Endothelial cell (in vitro differentiated cells): ENCODE measurements at places on chromosomes 7 and 10. TPM values are rescaled to one million over a fixed set of nuclear protein-coding genes. Genes with fewer than 3 reads are reported as not detected.

DNA sequence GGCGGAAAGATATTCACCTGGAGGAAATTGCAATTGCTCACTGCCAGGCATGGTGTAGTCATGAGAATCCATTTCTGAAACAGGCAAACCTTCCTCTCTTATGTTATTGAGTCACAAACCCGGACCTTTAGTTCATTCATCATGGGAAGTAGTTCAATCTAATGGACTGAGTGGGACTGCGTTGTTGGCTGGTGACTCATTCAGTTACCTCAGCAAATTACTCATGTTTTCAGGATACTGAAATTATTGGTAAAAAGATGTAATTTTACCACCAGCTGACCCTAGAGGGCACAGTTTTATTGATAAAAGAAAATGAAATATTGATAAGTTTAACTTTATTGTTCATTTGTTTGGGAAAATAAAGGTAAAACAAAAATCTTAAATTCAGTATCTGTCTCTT, 1194.4 kb upstream of the SORCS1 start:
- H3K36me3 ChIP-seq, result no peaks in the 10 kb centered on the region
- no peaks in the 10 kb centered on the region for H3K4me1 ChIP-seq
- no peak overlapping the region for H3K27ac ChIP-seq
- no peaks in the 10 kb centered on the region for H3K27me3 ChIP-seq
- no peak for DNase-seq
- H3K4me3 ChIP-seq, result no peak overlapping the region

DNA sequence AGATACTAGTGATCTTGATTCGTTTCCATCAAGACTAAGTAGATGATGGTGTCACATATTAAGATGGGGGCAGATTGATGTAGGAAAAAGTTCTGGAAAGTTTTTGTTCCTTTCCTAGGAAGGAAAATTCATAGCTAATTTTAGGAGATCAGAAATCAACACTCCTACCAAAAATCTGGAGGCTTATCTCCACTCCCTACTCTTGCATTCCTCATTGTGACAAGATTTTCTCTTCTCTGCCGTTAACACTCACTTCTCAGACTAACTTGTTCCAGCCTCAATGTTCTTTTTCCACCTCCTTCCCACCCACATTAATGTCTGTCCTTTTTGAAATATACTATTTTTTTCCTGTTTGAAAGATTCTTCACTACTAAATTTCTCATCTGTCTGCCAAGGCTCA, 851.9 kb upstream of the GHITM start:
- H3K4me1 ChIP-seq, result peaks cover 19% of the 10 kb centered on the region
- no peaks in the 10 kb centered on the region for H3K27me3 ChIP-seq
- no peak for DNase-seq
- no peak overlapping the region for H3K4me3 ChIP-seq
- H3K27ac ChIP-seq, result no peak overlapping the region

DNA sequence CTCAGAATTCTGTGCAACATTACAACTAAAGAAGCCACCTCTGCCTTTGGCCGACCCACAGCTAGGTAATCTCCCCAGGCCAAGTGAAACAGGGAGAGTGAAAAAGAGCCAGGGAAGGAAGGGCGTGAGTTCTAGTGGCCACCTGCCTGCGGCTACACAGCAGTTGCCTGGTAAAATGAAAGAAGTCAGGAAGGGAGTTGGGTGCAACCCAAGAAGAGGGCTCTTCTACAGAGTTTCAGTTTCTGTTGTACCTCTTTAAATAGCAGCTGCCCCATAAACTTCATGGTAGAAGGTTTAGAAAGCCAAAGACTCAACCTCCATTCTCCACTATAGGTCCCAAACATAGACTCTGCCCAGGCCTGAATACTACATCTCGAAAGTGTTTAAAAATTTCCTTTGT, 76.2 kb upstream of the TMEM168 start:
- peaks cover 4% of the 10 kb centered on the region for H3K36me3 ChIP-seq
- no peak for DNase-seq
- no peak overlapping the region for H3K4me3 ChIP-seq
- no peak overlapping the region for H3K27ac ChIP-seq

- peaks cover 12% of the 10 kb centered on the region for H3K4me1 ChIP-seq
- peaks cover 4% of the 10 kb centered on the region for H3K27me3 ChIP-seq
- H3K27ac ChIP-seq, result no peak overlapping the region
- DNase-seq, result no peak
Observed at GRCh38 chr7:155843426-155844018, 31.3 kb upstream of the SHH start.

GRCh38 chr10:21776883-21777282, 226.6 kb downstream of the DNAJC1 start:
- no peaks in the 10 kb centered on the region for H3K4me1 ChIP-seq
- H3K27ac ChIP-seq, result no peak overlapping the region
- no peak for DNase-seq
- H3K4me3 ChIP-seq, result no peak overlapping the region
- peaks cover 12% of the 10 kb centered on the region for H3K36me3 ChIP-seq

DNA sequence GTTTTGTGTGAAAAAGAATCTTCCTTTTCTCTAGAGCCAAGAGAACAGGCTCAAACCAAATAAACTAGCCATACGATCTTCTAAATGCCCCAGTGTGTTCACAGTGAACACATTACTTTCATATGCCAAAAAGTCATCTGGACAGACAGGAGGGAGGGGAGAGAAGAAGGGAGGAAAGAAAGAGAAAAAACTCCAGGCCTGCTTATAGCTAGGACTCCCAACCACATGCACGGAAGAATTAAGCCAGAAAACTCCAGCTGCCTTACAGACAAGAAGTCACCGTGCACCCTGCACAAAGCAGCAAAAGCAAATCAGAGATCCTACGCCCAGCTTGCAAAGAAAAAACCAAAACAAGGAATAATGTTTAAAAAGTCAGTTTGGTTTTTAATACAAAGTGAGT, 34.3 kb downstream of the SNX8 start:
- peaks cover 5% of the 10 kb centered on the region for H3K27me3 ChIP-seq
- H3K4me1 ChIP-seq, result peaks cover 2% of the 10 kb centered on the region
- no peak overlapping the region for H3K4me3 ChIP-seq

- peaks cover 2% of the 10 kb centered on the region for H3K27me3 ChIP-seq
- H3K27ac ChIP-seq, result no peak overlapping the region
- H3K4me1 ChIP-seq, result peaks cover 4% of the 10 kb centered on the region
Observed at GRCh38 chr7:152050547-152050971, 25.1 kb downstream of the GALNT11 start.

RNLS gene
- 6.0 TPM for total RNA-seq

INHBA gene
- total RNA-seq, result 0.08 TPM

WDR11 gene
- 61.2 TPM for total RNA-seq
